ENCODE measurements at places on chromosomes 5 and 9.

GRCh38 chr9:96460882-96461281 is 10.9 kb downstream of the HABP4 start:
- no peak for DNase-seq

DNA sequence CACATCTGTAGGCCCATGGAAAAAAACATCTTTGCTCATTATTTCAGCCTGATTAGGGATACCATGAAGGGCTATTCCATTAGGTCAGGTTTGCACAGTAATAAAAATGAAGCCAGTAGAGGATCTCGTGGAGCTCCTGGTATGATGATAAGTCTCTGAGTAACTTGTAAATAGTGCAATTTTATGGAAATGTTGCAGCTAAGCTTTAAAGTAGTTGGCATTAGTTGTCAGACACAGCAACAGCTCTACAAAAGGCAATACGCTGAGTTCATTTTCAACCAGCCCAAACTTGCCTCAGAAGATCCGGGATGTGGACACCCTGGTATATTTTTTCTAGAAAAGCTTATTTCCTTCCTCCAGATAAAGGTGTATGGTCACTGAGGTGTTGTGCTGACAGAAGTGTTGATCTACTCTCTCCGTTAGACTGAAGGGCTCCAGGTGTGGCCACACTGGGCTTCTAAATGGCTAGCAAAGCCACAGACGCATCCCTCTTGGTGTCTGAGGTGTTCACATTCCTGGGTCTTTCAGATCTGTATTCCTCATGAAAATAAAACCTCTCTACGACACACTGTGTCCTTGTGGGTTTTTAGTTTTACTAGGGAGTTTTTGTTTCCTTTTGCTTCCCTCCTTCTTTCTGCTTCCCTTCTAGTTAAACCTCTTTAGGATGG is 141.6 kb downstream of the GHR start:
- no peak for DNase-seq

DNA sequence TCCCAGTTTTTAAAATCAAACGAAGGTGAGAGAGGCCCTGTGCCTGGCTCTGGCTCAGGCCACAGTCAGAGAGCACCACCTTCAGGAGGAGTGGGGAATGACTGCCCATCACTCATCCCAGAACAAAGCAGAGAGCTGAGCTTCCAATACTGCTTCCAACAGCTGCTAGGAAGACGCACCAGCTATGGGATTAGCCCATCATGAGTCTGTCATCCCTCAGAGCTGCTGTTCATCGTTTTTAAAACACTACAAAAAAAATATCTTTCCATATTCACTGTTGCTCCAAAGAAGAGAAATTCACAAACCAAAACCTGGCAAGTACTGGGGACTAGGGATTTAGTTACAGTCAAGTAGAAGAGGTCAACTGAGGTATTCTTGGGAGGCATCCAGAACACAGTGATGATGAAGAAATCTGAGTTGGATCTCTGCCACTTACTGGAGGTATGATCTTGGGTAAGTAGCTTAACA is 102.4 kb downstream of the CDK5RAP2 start:
- DNase-seq, result peak; percentile 12

DNA sequence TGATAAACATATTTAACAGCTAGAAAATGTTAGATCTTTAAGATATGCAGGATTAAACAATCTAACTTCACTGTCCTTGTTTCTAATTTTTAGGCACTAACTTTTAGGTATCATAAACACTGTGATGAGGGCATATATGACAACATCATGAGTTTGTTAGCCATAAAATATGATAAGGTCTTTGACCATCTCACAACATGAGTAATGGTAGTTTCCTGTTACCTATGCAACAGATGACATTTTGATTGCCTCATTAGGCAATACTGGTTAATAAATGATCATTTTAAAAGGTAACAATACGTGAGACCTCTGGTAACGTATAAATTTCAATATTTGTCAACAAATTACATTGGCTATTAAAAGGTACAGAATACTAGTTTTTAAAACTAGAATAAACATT is 613.5 kb downstream of the PDE4D start:
- DNase-seq, result no peak

- no peak for DNase-seq
These were observed 141.1 kb upstream of the DAP start for GRCh38 chr5:10902145-10902544.

DNA sequence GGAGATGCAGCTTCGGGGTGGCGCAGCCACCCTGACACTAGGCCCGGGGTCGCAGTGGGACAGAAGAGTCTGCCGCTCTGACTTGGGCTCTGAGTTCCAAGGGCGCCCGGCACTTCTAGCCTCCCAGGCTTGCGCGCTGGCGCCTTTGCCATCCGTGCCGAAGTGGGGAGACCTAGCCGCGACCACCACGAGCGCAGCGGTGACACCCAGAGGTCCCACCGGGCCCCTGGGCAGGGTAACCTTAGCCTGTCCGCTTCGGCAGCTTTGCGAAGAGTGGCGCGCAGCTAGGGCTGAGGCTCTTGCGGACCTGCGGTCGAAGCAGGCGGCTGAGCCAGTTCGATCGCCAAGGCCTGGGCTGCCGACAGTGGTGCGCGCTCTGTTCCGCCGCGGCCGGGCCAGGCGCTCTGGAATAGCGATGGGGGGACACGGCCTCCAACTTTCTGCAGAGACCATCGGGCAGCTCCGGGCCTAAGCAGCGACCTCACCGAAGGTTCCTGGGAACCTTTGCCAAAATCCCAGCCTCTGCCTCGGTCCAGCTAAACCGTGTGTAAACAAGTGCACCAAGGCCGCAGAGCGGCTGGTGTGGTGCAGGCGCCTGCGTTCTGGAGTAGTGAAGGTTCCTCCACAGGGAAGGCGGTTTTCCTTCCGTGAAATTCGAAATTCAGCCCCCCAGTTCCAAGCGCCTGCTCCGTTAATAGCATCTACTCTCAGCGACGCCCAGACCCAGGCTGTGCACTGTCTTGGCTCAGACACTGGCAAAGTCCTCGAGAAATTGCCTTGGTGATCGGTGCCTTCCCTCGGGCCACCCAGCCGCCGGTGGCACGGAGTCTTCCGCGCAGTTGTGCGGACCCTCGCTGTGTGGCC is 7.4 kb downstream of the TLX3 start:
- DNase-seq, result no peak

Data from NCI-H1930 (cell line).